CD4-positive, alpha-beta T cell treated with Interleukin-15 for 4 hours (primary cell): ENCODE measurements at places on chromosomes 12 and 14.

DNA sequence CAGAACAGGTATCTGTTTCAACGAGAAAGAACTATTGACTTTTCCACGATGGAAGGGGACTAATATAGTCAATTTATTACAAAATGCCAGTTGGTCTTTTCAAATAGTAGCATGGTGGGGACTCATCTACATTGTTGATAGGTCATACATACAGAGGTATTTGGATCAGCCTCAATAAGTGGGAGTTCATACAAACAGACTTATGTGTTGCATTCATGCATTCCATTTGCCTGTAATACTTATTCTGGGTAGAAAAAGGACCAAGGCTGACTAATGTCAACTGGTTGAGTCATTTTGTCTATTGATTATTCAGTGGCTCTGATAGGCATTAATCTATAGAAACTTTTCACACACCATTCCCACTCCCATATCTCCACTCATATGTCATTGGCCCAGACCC, 41.5 kb upstream of the GLIPR1 start:
- DNase-seq: no peak

GRCh38 chr12:115037830-115038229, 353.9 kb upstream of the TBX3 start:
- no peak for DNase-seq

GRCh38 chr12:24534622-24535021, 414.3 kb downstream of the BCAT1 start:
- no peak for DNase-seq

DNA sequence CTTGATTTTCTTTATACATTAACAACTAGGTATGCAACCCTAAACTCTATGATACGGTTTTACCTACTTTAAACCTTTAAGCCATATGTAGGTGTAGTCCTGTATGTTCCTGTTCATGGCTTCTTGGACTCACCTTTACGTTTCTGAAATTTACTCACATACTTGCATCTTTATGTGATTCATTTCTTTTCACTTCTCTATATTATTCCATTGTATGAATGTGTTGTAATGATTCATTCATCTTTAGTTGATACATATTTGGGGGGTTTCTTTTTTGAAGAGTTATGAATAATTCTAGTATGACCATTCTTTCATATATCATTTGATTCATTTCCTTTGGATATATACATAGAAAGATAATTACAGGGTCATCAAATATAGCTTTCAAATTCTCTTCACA, 2.4 kb upstream of the TAS2R50 start:
- DNase-seq: no peak

GRCh38 chr12:105281694-105282049, 45.7 kb upstream of the APPL2 start:
- DNase-seq: no peak

GRCh38 chr14:30287579-30288445, 271.1 kb upstream of the G2E3 start:
- no peak for DNase-seq

GRCh38 chr12:109154451-109155438, 38.4 kb downstream of the ACACB start:
- DNase-seq: peak; percentile 81

- no peak for DNase-seq
Measured at GRCh38 chr12:11568762-11569478, 80.6 kb upstream of the ETV6 start.

DNA sequence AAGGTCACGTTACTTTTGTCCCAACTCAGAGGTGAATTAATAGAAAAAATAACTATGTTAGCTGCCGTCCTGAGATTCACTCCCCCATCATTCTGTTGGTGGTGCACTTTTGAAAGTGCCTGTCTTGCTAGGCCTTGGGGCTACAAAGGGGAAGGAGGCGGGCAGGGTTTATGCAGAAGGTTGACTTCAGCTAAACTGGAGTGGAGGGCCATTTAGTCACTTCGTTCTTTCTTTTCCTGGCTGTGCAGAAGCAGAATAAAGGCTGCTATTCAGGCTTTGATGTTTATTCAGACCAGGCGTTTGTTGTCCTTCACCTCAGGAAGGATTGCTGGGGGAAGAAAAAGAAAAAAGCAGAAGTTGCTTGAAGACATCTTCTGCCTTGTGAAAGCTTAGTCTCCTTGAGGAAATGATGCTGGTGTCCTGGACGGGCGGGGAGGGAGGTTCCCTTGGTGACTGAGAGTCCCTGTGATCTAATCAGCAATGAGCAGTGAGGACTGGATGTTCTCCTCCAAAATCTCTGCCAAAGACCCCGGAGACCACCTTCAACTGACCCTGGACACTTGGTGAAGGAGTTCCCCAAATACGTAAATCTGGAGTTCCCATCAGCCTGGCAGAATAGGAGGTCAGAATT, 4.0 kb downstream of the GLT1D1 start:
- DNase-seq: no peak

GRCh38 chr14:74906925-74907521, 16.0 kb downstream of the RPS6KL1 start:
- no peak for DNase-seq

- DNase-seq: peak; percentile 9
Measured at GRCh38 chr14:56422703-56423213, 156.8 kb upstream of the TMEM260 start.

DNA sequence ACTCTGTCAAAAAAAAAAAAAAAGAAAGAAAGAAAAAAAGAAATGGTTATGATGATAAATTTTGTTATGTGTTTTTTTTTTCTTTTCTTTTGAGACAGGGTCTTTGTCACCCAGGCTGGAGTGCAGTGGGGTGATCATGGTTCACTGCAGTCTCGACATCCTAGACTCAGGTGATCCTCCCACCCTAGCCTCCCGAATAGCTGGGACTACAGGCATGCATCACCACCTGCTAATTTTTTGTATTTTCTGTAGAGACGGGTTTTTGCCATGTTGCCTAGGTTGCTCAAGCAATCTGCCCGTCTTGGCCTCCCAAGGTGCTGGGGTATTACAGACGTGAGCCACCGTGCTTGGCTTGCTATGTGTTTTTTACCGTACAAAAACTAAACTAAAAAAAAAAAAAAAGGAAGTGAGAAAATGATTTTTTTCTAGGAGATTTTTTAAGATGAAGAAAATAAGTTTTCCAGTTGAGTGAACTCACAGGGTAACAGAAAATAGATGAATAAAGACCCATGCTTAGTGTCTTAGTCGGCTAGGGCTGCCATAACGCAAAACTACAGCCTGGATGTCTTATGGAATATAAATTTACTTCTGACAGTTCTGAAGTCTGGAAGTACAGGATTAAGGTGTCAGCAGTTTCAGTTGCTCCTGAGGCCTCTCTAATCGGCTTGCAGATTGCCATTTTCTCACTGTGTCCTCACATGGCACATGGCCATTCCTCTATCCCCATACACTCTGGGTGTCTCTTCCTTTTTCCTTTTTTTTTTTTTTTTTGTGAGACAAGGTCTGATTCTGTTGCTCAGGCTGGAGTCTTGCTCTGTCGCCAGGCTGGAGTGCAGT, 13.2 kb upstream of the APOF start:
- DNase-seq: no peak

- no peak for DNase-seq
Measured at GRCh38 chr14:30223385-30223785, 295.7 kb upstream of the PRKD1 start.

GRCh38 chr14:104304451-104305351, 166.3 kb downstream of the KIF26A start:
- DNase-seq: no peak

GRCh38 chr12:1283316-1283715, 292.3 kb downstream of the ERC1 start:
- no peak for DNase-seq

GRCh38 chr12:128078301-128078971, 188.5 kb upstream of the TMEM132C start:
- no peak for DNase-seq

DNA sequence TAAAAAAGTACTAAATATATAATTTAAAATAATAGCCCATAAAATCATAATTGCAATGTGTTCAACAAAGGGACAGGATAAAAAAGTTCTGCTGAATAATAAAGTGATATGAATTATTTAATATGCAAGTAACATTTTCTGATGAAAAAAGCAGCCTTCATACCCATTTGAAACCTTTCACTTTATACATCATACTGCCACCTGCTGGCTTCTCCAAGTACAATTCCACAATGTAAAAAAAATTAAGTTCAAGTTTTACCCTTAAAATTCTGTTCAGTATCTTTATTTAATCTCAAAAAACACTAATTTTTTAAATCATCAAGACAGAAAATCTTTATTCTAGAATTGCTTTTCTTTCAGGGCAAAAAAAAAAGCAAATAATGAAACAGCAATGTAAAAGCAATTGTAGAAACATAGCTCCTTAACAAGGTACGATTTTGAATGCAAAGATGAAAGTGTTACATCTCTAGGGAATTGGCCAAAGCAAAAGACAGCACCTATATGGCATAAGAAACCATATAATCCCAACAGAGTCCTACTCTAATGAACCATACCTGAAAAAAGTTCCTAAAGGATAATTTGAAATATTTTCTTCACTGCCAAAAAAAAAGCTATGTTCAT, 15.0 kb downstream of the MDM1 start:
- DNase-seq: peak; percentile 64

DNA sequence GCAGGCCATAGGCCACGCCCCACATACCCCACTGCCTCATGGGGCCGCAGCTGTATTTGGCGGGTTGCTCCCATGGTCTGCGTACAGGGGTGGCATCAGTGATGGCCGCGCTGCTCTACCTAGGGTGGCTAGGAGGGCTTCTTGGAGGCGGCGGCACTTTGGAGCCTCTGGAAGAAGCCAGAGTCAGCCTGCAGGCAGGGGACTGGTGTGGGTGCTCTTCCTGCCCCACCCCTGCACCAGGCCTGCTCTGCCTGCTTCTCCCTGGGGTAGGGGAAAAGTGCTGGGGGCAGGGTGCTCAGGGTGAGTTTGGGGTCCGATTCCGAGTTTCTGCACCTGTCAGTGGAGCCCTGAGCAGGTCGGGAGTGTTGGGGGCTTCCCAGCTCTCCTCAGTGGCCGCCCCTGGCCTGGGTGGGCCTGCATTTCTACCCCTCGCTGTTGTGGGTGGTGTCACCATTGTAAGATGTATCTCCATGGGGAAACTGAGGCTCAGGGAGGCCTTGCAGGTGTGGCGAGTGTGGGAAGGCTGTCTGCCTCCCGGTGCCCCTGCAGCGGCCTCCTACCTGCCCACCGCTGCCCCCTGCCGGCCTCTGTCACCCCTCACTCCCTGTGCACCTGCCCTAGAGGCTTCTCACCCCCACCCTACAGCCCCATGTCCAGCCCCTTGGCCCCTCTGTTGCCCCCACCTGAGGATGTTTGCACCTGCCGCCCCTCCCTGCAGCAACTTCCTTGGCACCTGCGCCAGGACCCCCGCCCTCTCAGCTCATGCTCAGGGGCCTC, 5.5 kb downstream of the CEP170B start:
- peak; percentile 32 for DNase-seq

DNA sequence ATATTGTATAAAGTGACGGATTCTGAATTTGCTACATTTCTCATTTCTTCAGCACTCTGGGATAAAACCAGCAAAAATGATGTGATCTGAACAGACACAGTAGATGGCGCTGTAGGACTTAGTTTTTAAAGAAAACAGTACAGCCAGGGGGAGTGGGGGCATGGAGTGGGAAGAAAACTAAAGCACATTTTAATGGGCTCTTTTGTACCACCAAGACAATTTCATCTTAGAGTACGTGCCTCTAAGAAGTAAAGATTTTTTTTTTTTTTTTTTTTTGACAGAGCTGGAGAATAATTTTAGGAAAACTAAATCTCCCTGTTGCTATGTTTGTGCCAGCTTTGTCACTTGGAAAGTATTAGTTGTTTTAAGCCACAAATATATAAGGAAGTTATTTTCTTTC, 124.4 kb downstream of the RAD51B start:
- DNase-seq: peak; percentile 58

GRCh38 chr12:20865873-20866272, 55.4 kb downstream of the SLCO1B3 start:
- no peak for DNase-seq

GRCh38 chr12:115598871-115599811, 678.4 kb downstream of the MED13L start:
- no peak for DNase-seq

DNA sequence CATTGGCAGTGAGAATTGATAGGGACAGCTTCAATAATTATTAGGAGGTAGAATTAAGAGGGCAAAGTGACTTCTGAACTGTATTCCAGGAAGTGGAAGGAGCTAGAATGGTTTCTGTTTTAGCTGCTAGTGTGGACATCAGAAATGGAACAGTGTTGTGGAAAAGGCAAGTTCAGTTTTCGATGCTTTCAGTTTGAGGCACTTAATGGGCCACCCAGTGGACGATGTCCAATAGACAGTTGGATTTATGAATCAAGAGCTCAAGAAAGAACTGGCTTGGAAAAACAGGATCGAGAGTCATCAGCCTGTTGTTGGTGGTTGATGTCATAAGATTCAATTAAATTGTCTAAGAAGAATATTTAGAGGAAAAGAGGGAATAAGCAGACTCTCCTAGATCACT, 136.3 kb downstream of the DYRK2 start:
- no peak for DNase-seq

GRCh38 chr14:55752580-55753390, 172.8 kb downstream of the KTN1 start:
- no peak for DNase-seq

DNA sequence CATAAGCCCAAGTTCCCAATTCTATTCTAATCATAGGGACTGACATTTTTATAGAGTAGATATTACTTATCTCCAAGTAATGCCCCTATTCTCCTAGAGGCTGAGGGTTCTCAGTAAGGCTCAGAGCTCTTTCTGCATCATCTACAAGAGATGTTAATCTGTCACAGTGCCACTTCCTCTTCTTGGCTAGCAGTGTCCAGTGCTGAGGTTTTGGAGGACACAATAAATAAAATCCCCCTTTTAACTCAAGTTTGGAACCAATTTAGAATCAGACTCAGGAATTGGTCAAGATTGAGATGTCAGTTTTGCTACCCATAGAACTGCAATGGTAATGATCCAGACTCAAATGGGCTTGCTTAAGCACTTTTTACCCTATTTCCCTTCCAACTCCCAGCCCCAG, 154.1 kb upstream of the ARID2 start:
- no peak for DNase-seq

- DNase-seq: no peak
Measured at GRCh38 chr12:114093520-114093919, 127.4 kb upstream of the RBM19 start.

DNA sequence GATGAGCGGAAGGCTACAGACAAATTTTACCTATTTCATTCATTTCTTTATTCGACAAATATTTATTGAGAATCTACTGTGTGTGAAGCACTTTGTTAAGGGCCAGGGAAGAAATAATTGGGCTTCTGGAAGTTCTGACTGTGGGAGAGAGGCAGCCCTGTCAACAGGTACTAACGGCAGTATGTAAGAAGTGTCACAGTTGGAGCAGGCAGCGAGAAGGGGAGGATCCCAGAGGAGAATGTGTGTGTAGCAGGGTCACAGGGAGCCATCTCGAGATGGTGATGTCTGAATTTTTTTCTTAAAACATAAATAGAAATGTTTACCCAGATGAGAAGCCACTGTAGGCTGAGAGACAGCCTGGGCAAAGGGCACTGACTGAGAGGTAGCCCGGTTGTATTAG, 163.3 kb upstream of the SLC38A2 start:
- no peak for DNase-seq

GRCh38 chr14:103886304-103887169, 39.2 kb upstream of the PPP1R13B start:
- DNase-seq: no peak

- peak; percentile 79 for DNase-seq
Measured at GRCh38 chr12:1605129-1606020, 11.0 kb upstream of the FBXL14 start.

- no peak for DNase-seq
Measured at GRCh38 chr12:110936367-110937103, 16.2 kb upstream of the MYL2 start.
